ENCODE measurements at places on chromosomes 1 and 21. TPM values are rescaled to one million over a fixed set of nuclear protein-coding genes. Genes with fewer than 3 reads are reported as not detected.

DNA sequence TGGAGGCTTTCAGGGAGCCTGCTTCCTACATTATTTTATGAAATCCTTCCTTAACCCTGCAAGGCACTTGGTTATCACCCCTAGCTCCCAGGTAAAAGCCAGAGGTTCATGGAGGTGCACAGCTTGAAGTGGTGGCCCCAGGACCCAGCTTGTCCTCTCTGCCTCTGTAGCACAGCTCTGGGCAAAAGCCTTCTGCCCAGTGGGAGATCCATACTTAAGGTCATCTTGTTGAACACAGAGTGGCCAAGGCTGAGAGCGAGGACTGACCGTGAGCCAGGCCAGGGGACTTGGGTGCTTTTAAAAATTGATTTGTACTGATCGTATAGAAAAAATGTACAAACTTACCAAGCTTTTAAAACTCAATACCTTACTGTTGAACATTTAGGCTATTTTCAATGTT lies 33.4 kb downstream of the KCNA2 start:
- no peak overlapping the region for H3K4me3 ChIP-seq
- H3K4me1 ChIP-seq, result no peaks in the 10 kb centered on the region
- no peaks in the 10 kb centered on the region for H3K36me3 ChIP-seq
- no peak for DNase-seq
- no peak overlapping the region for H3K27ac ChIP-seq

DNA sequence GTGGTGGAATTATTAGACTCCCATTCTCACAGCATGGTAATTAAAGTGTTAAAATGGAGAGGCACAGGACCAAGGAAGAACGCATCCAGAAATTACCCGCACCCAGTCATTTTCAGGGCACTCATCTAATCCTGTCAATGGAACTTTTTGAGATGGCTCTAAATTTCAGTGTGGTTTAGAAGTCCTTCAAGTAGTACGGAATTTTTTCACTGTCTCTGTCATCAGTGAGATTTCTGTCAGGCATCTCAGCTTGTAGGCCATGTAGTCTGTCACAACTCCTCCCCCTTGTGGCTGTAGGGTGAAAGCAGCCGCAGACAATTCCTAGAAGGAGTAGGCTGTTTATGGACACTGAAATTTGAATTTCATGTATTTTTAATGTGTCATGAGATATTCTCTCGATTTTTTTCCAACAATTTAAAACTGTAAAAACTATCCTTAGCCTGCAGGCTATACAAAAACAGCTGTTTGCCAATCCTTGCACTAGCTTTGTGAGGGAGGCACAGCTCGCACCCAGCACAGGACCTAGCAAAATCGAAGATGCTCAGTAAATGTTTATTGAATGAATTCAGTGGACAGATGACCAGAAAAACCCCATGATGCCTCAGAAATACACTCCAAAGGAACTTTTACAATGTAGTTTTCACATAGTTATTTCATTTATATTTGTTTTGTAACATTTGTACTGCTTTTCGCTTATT lies 6.6 kb upstream of the NUP133 start:
- no peak overlapping the region for H3K4me3 ChIP-seq
- no peak overlapping the region for H3K27ac ChIP-seq
- H3K36me3 ChIP-seq, result peaks cover 39% of the 10 kb centered on the region

GRCh38 chr1:119882132-119883049 lies 13.9 kb downstream of the ADAM30 start:
- H3K36me3 ChIP-seq, result no peaks in the 10 kb centered on the region
- H3K4me1 ChIP-seq, result no peaks in the 10 kb centered on the region
- H3K4me3 ChIP-seq, result no peak overlapping the region
- DNase-seq, result no peak
- no peak overlapping the region for H3K27ac ChIP-seq

GRCh38 chr1:18978706-18979105 lies 22.2 kb upstream of the IFFO2 start:
- H3K4me3 ChIP-seq, result no peak overlapping the region
- no peaks in the 10 kb centered on the region for H3K4me1 ChIP-seq
- no peaks in the 10 kb centered on the region for H3K36me3 ChIP-seq
- H3K27me3 ChIP-seq, result peaks cover 8% of the 10 kb centered on the region
- no peak for DNase-seq

DNA sequence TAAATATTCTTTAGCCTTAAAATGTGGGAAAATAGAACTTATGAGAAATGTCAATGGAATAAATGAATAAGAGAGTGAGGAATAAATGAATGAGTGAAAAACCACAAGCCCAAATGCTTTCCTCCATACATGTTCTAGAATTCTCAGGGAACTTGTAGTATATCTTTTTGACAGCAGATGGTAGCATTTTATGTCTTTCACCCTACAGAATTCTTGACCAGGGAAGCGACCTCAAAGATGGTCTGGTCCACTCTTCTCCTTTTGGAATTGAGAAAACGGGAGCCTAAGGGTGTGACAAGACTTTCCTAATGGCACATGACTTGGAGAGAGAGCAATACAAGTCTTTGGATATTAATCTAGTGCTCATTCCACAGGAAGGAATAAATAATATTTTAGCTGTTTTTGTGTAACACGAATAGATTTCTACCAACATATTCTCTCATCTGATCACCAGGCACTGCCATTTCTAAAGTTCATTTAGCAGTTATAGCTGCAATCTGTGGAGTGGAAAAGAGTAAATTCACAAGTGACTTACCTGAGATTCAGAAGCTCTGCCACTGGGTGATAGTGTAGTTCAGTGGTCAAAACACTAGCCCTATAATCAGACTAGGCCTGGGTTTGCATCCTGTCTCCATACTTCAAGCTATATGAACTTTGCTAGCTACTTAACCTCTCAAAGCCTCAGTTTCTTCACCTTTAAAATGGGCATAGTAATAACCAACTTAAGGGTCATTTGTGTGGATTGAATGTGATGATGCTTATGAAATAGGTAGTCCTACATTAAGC lies 15.0 kb upstream of the F5 start:
- H3K36me3 ChIP-seq, result no peaks in the 10 kb centered on the region
- peaks cover 7% of the 10 kb centered on the region for H3K4me1 ChIP-seq
- no peaks in the 10 kb centered on the region for H3K27me3 ChIP-seq
- no peak overlapping the region for H3K4me3 ChIP-seq
- DNase-seq, result no peak

GRCh38 chr1:19326748-19327065 lies 14.6 kb downstream of the SLC66A1 start:
- H3K27me3 ChIP-seq, result no peaks in the 10 kb centered on the region
- no peak for DNase-seq
- H3K4me3 ChIP-seq, result no peak overlapping the region
- no peaks in the 10 kb centered on the region for H3K4me1 ChIP-seq
- peaks cover 88% of the 10 kb centered on the region for H3K36me3 ChIP-seq
- no peak overlapping the region for H3K27ac ChIP-seq

DNA sequence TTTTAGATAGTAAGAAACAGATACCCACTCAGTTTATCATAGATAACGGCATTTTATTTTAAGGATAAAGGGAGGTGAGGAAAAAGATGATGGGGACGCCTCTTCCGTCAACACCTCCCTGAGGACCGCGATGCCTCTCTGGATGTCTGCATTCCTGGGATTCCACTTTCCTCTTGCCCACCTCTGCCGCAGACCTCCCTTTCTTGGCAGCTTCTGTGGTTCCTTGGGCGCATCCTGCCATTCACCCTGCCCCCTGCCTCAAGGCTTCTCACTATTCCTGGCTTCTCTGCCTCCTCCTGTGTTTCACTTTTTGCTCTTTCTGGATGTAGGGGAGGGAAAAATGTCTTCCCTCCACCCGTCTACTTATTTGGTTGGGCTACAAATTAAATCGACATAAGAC lies 19.9 kb downstream of the HUNK start:
- H3K27me3 ChIP-seq, result no peaks in the 10 kb centered on the region
- H3K4me1 ChIP-seq, result peaks cover 6% of the 10 kb centered on the region
- DNase-seq, result no peak
- no peak overlapping the region for H3K27ac ChIP-seq
- no peak overlapping the region for H3K4me3 ChIP-seq
- no peaks in the 10 kb centered on the region for H3K36me3 ChIP-seq

- no peak for DNase-seq
- H3K4me3 ChIP-seq, result no peak overlapping the region
- H3K4me1 ChIP-seq, result peaks cover 25% of the 10 kb centered on the region
- no peaks in the 10 kb centered on the region for H3K36me3 ChIP-seq
Measured at GRCh38 chr1:56375326-56375804, 204.0 kb downstream of the PLPP3 start.

DNA sequence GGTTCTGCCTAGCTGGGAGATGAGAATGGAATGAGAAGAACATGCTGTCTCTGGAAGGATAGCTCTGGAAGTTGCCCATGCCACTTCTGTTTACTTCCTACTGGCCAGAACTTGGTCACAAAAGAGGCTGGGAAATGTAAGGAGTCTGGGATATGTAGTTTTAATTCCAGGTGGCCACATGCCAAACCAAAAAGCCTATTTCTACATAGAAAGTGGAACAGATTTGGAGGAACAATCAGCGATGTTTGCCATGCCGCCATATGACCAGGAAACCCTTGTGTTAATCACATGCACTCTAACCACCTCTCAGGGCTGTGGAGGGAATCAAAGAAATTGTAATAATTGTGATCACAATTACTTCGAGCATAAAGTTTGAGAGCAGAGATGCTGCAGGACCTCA lies 10.0 kb upstream of the OLIG2 start:
- H3K4me3 ChIP-seq, result no peak overlapping the region
- DNase-seq, result no peak
- H3K4me1 ChIP-seq, result peaks cover 12% of the 10 kb centered on the region
- H3K27me3 ChIP-seq, result peaks cover 81% of the 10 kb centered on the region
- no peak overlapping the region for H3K27ac ChIP-seq
- no peaks in the 10 kb centered on the region for H3K36me3 ChIP-seq

DNA sequence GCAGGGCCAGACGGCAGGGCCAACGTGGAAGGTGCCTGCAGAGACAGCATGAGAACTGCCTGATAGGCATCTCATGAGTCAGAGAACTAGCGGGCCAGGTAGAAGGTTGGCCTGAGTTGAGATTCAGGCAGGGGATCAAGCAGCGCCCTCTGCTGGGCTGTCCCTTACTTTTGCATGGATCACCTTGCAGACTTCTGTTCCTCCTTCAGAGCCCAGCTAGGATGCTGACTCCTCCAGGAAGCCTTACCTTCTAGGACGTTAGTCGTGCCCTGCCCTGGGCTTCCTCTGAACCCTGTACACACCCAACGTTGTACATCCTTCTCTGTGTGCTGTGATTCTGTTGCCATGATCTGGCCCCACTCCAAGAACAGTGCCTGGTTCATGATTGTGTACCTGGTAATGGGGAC lies 231.3 kb upstream of the VAMP3 start:
- H3K27me3 ChIP-seq, result peaks cover 5% of the 10 kb centered on the region
- H3K4me1 ChIP-seq, result no peaks in the 10 kb centered on the region
- H3K27ac ChIP-seq, result no peak overlapping the region
- H3K4me3 ChIP-seq, result no peak overlapping the region
- no peaks in the 10 kb centered on the region for H3K36me3 ChIP-seq

GRCh38 chr21:32812035-32812434 lies 40.5 kb upstream of the PAXBP1 start:
- H3K4me3 ChIP-seq, result no peak overlapping the region
- H3K36me3 ChIP-seq, result no peaks in the 10 kb centered on the region
- peaks cover 9% of the 10 kb centered on the region for H3K4me1 ChIP-seq
- DNase-seq, result no peak
- H3K27ac ChIP-seq, result no peak overlapping the region
- H3K27me3 ChIP-seq, result no peaks in the 10 kb centered on the region

GRCh38 chr1:165279882-165280281 lies 76.6 kb downstream of the LMX1A start:
- no peaks in the 10 kb centered on the region for H3K36me3 ChIP-seq
- no peaks in the 10 kb centered on the region for H3K4me1 ChIP-seq
- no peak overlapping the region for H3K27ac ChIP-seq
- no peak for DNase-seq
- H3K27me3 ChIP-seq, result peaks cover 18% of the 10 kb centered on the region

DNA sequence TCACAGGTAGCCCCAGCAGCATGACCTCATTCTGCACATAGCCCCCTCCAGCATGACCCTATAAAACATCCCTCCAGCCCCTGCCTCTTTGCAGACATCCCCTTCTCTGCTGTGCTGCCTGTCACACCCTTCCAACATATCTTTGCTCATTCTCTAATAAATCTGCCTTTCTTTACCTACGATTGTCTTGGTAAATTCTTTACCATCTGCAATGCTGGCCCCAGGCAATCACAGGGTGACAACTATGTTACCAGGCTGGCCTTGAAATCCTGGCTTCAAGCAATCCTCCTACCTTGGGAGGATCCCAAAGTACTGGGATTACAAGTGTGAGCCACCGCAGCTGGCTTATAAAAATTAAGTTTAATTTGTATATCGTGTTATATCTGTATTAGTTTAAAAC lies 134.5 kb downstream of the VAV3 start:
- no peaks in the 10 kb centered on the region for H3K36me3 ChIP-seq
- no peak overlapping the region for H3K27ac ChIP-seq
- peaks cover 13% of the 10 kb centered on the region for H3K4me1 ChIP-seq
- H3K27me3 ChIP-seq, result no peaks in the 10 kb centered on the region
- no peak overlapping the region for H3K4me3 ChIP-seq

- H3K4me3 ChIP-seq, result no peak overlapping the region
- no peak overlapping the region for H3K27ac ChIP-seq
- H3K27me3 ChIP-seq, result peaks cover 8% of the 10 kb centered on the region
- no peaks in the 10 kb centered on the region for H3K36me3 ChIP-seq
Measured at GRCh38 chr1:180211860-180212229, 18.2 kb upstream of the LHX4 start.

- H3K4me3 ChIP-seq, result no peak overlapping the region
- no peaks in the 10 kb centered on the region for H3K4me1 ChIP-seq
- DNase-seq, result no peak
- H3K27me3 ChIP-seq, result no peaks in the 10 kb centered on the region
- H3K27ac ChIP-seq, result no peak overlapping the region
- peaks cover 89% of the 10 kb centered on the region for H3K36me3 ChIP-seq
Measured at GRCh38 chr1:112605633-112606327, 13.2 kb downstream of the ST7L start.

- DNase-seq, result no peak
- no peak overlapping the region for H3K4me3 ChIP-seq
- H3K27ac ChIP-seq, result peak overlapping the region; percentile 15
Measured at GRCh38 chr1:204041232-204041767, 31.6 kb upstream of the SOX13 start.

- H3K36me3 ChIP-seq, result no peaks in the 10 kb centered on the region
- H3K27ac ChIP-seq, result no peak overlapping the region
- no peaks in the 10 kb centered on the region for H3K27me3 ChIP-seq
- DNase-seq, result no peak
Measured at GRCh38 chr1:30900486-30900885, 8.1 kb downstream of the SDC3 start.

Gene POLR3C
- 26.3 TPM for total RNA-seq

Gene SH3BGR
- 4.1 TPM for total RNA-seq

Gene RIIAD1
- not detected for total RNA-seq

Gene HLX
- total RNA-seq, result 18.5 TPM

Gene AMY1B
- 5.8 TPM for total RNA-seq

Gene ZYG11A
- not detected for total RNA-seq

Gene UCK2
- 8.3 TPM for total RNA-seq

Gene LRRC3
- total RNA-seq, result 4.0 TPM

Gene SDHB
- 79.8 TPM for total RNA-seq

Gene ADCY10
- total RNA-seq, result 0.09 TPM

Gene USP21
- total RNA-seq, result 32.2 TPM

Gene ATAD3C
- total RNA-seq, result 7.8 TPM

Gene KRTAP6-1
- total RNA-seq, result not detected

Measured in lower lobe of right lung (tissue), 2 donors.